ENCODE measurements at places on chromosomes 6 and 20.

- DNase-seq, result no peak
Observed at GRCh38 chr6:45200510-45200909, 127.6 kb upstream of the RUNX2 start.

GRCh38 chr6:70163795-70164194 lies 139.1 kb downstream of the COL9A1 start:
- no peak for DNase-seq

DNA sequence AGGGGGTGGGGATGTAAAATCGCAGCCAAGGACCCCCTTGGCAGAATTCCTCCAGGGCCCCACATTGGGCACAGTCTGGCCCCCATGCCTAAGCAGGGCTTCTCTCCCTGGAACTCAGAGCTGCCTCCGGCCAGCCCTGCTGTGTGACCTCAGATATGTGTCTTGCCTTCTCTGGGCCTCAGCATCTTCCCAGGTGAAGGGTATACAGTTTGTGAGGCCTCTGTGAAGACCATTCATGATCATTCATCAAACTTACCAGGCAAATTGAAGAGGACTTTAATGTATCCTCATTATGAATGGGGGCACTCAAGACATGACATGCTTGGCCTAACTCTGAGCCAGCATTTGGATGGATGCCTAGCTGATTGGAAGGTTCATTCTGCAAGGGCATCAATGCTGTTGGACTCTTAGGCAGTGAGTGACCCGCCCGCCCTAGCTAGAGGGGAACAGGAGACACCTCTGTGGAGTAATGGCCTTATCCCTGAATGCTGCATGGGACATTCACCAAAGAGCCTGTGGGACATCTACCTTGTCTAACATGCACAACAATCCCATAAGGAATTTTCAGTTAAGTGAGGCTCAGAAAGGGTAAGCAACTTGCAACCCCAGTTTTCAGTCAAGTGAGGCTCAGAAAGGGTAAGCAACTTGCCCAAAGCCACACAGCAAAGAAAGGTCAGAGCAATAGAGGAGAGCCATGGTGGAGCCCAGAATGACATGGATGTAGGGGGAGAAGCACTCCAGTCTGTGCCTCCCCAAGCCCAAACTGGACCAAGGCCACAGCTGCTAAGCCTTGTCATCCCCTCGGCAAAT lies 535 bp downstream of the CCN5 start:
- no peak for DNase-seq

- DNase-seq, result no peak
Observed at GRCh38 chr20:46333161-46333991, 25.1 kb upstream of the CDH22 start.

DNA sequence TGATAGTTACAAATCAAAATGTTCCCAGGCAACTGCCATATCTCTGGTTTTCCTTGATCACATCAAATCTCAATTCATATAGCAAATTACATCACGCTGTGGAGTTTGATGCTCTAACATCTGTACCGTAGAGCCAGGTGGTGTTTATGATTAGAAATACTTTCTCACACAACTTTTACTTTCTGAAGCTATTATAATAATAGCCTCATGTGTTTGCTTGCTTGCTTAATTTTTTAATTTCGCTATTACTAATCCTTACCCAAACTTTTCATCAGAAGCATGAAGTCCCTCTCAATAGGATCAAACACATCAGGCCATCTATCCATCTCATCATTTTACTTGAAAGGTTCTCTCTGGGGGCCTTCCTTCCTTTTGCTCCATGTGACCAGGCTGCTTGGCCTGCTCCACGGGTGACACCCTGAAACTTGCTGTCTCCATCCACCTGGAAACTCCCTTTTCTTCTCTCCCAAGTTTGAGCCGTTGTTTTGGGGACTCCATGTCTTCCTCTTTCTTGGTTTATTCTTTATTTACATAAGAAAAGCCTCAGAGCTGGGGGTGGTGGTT lies 75.4 kb downstream of the ADAT2 start:
- DNase-seq, result no peak

DNA sequence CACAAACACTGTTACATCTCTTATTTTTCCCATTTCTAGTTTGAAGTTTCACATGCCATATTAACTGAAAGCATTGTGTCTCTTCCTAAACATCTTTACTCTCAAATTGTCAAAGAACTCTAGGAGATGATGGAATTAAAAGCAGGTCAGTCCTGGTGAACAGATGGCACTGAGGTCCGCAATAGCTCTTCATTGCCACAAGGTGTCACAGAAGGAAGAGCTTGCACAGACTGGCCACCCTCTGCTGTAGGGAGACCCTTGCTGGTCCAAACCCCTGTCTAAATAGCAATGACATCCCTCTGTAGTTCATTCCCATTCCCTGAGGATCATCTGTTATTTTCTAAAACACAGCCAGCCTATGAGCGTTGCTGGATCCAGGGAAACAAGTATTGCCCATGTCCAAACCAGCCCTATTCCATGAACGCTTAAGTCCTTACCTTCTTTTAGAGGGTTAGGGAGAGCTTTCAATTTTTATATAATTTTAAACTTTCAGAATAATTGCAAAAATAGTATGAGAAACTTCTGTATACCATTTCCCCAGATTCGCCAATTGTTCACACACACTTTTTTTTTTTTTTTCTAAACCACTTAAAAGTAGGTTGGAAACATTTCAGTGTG lies 10.1 kb upstream of the HDAC2 start:
- DNase-seq, result no peak

GRCh38 chr20:6966721-6967120 lies 199.2 kb downstream of the BMP2 start:
- no peak for DNase-seq

DNA sequence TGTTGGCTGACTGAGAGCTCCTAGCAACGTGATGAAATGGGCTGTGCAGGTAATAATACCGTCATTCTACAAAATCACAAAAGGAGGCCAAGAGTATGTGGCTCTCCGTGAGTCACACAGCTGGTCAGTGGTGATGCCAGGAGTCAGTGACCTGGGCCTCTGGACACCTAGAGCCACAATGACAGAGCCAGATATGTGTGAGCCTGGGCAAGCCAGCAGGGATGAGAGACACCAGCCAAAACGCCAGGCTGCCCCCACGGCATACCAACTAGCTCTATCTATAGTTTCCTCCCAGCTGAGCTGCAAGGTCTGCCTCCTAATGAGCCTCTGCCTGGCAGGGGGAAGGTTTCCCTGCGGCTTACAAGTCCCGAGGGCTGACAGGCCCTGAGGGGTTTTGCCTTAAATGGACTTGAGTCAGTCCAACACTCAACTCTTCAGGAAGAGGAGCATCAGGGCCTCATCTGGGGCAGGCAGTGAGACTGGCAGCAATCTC lies 70.0 kb downstream of the CPNE5 start:
- DNase-seq, result no peak

GRCh38 chr20:20517296-20517695 lies 149.4 kb downstream of the INSM1 start:
- DNase-seq, result no peak

DNA sequence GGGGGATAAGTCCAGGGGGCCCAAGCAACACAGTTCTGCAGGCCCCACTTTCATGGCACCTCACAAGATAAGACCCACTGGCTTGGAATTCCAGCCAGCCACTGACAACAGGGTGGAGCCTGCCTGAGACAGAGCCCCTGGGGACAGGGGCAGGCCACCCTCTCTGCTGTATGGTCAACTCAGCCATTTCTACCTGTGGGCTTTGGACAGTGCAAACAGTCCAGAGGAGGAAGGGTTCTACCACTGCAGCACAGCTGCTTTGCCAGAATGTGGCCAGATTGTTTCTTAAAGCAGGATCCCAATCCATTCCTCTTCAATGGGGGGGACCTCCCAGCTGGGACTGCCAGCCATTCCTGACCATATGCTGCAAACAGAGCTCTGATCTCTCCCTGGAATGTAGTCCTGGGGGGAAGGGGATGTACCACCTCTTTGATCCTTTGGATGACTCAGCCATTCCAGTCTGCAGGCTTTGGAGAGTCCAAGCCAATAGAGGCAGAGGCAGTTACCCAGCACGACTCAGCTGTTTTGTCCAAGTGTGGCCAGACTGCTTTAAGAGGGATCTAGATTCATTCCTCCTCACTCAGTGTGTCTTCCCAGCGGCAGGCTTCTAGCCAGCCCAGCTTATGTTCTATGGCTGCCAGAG lies 842.2 kb downstream of the EPHA7 start:
- no peak for DNase-seq

DNA sequence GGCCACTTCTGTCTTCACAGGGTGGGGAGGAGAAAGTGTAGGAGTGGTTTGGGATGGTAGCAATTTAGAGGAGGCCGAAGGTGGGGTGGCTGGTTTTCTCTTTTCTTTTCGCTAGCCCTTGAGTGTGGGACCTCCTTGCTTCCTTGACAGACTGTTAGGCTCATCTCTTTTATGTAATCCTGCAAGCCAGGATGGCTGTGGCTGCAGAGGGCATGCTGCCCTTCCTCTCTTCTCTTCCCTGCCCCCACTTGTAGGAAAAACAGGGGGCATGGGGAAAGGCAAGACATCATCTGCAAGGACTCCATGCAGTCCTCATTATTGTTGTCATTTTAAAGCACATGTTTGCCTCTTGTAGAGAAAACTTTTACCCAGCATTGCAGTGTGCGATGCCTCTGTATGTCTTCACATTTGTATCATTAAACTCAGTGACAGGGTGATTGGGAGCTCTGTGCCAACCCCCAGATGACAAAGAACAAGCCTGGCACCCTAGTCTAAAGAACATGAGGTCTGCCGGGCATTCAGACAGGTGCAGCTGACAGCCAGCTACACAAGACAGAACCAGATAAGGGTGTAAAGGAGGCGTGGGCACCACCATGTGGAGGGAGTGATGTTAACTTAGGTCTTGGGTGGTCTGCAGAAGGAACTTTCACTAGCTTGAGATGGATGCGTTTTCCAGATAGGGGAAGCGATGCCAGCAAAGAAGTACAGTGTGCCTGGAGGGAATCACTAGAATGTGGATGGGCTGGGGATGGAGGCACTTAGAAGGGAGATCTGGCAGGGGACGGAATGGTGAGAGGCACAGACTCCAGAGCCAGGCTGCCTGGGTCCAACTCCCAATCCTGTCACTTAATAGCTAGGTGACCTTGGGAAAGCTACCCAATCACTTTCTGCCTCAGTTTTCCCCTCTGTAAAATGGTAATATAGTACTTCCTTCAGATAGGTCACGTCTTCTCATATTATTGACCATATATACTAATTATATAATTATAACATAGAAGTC lies 207.6 kb downstream of the TBC1D7 start:
- no peak for DNase-seq

DNA sequence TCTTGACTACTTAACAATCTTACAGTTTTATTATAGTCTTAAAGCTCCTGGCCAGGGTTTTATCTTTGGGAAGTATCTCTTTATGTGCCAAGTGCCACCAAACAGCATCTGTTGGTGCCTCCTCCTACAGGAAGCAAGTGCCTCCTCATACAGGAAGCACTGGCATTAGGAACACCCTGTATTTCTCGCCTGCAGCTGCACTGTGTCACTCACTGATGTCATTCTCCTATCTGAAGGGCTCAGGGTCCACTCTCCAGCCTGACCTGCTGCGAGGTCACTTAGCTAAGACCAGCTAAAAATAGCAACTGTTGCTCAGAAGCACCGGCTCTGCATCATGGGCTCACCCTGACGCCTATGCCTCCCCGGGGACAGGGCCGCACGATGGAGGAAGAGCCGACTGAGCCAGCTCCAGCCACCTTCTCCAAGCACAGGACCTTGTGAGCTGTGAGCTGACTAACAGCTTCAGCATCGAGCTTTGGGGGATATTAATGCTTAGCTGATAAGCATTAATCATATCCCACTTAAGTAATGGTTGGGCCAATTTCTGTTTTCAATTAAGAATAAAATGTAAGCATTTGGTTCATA lies 66.3 kb upstream of the CD93 start:
- DNase-seq, result no peak

DNA sequence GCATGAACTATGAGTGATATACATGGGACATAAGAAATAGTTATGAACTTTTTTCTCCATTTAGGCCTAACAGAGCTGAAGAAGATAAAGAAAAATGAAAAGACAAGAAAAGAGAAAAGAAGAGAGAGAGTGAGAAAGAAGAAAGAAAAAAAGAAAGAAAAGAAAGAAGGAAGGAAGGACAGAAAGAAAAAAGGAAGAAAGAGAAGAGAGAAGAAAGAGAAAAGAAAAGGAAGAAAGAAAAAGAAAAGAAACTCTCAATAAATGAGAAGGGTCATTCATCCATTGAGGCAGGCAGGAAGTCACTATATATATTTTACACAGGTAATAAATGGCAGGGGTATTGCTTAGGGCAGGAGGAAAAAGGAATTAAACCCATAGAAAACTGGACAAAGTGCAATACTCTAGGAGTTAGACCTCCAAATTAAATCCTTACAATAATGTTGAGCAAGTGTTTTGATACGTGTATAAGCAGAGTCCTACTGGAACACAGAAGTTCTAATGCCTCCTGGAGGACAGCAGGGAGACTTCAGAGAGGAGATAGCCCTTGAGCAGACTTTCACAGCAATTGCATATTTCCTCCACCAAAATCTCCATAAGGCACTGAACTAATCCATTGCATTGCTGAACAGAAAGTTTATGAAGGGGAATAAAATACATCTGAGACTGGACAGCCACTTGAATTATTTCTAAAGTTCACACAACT lies 86.4 kb upstream of the TENT5A start:
- DNase-seq, result no peak

- no peak for DNase-seq
Observed at GRCh38 chr6:11947063-11947462, 65.0 kb upstream of the HIVEP1 start.

GRCh38 chr6:37110500-37111461 lies 59.2 kb upstream of the PIM1 start:
- DNase-seq, result no peak

- no peak for DNase-seq
Observed at GRCh38 chr6:161048641-161049040, 57.1 kb downstream of the MAP3K4 start.

- no peak for DNase-seq
Observed at GRCh38 chr6:163712566-163712961, 298.0 kb downstream of the QKI start.

DNA sequence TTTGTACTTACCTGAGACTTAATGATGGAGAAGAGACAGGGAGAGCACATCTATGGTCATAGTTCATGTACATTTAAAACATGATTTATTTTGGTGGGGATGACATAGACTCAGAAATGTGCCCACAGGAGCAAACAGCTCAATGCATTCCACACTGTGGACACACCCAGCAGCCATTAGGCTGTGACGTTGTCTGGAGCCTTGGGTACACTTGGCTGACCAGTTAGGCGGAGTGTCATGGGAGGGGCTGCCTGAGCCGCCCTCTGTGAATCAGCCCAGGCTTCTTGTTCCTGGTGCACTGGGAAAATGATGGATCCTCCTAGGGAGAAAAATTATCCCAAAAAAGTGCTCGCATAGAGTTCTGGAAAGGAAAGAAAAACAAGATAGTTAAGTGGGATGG lies 231.0 kb upstream of the GMDS start:
- DNase-seq, result no peak

DNA sequence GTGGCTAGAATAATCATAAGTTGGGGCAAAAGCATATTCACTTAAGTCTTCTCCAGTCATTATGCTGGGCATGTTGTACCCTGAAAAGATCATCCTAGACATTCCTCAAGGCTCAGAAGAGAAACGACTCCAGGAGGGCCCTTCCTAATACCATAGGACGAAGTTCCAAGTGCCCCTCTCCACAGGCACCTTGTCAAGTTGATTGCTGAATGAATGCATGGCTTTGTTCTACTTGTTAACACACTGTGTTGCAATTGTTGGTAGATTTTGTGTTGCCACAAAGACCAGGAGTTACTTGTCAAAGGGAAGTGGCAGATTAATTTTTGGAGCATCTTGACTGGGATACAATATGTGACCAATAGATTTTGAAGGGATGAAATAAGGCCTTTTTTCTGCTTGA lies 194.3 kb upstream of the SMLR1 start:
- DNase-seq, result no peak

- no peak for DNase-seq
Observed at GRCh38 chr6:43861212-43861894, 91.3 kb downstream of the VEGFA start.

- no peak for DNase-seq
Observed at GRCh38 chr6:121660277-121660676, 224.8 kb downstream of the GJA1 start.
